ENCODE measurements at places on chromosomes 1 and 21. TPM values are rescaled to one million over a fixed set of nuclear protein-coding genes. Genes with fewer than 3 reads are reported as not detected.

The HPDL gene
- 1.7 TPM for total RNA-seq

The PKNOX1 gene
- total RNA-seq, result 13.8 TPM

The ASPM gene
- total RNA-seq, result 6.1 TPM

The TMEM269 gene
- 0.25 TPM for total RNA-seq

The DPT gene
- total RNA-seq, result 0.49 TPM

The PRAMEF9 gene
- total RNA-seq, result not detected

The SLAMF9 gene
- total RNA-seq, result not detected

The RNU1-4 gene
- total RNA-seq, result 73,230 TPM

The ZNF593OS gene
- total RNA-seq, result not detected

The NPPA gene
- 2.5 TPM for total RNA-seq

The TMPRSS15 gene
- total RNA-seq, result under 0.01 TPM

The EFNA3 gene
- 10.6 TPM for total RNA-seq

The ZNF362 gene
- total RNA-seq, result 15.5 TPM

The SFN gene
- total RNA-seq, result not detected

The OPRD1 gene
- total RNA-seq, result 0.25 TPM

The NBPF4 gene
- total RNA-seq, result not detected
